Stimulated activated CD4-positive, alpha-beta T cell treated with anti-CD3 and anti-CD28 coated beads, Interleukin-1b, Interleukin-23, amount 100 ng/mL, for 1 hour (primary cell): ENCODE measurements at places on chromosomes 6 and 20.

GRCh38 chr20:25543068-25543467 lies 42.3 kb downstream of the NINL start:
- DNase-seq: no peak

- DNase-seq: no peak
Measured at GRCh38 chr20:6348908-6349307, 226.1 kb upstream of the FERMT1 start.

- no peak for DNase-seq
Measured at GRCh38 chr6:42484261-42484660, 32.5 kb upstream of the TRERF1 start.

GRCh38 chr6:17621003-17621402 lies 20.9 kb downstream of the FAM8A1 start:
- DNase-seq: no peak

DNA sequence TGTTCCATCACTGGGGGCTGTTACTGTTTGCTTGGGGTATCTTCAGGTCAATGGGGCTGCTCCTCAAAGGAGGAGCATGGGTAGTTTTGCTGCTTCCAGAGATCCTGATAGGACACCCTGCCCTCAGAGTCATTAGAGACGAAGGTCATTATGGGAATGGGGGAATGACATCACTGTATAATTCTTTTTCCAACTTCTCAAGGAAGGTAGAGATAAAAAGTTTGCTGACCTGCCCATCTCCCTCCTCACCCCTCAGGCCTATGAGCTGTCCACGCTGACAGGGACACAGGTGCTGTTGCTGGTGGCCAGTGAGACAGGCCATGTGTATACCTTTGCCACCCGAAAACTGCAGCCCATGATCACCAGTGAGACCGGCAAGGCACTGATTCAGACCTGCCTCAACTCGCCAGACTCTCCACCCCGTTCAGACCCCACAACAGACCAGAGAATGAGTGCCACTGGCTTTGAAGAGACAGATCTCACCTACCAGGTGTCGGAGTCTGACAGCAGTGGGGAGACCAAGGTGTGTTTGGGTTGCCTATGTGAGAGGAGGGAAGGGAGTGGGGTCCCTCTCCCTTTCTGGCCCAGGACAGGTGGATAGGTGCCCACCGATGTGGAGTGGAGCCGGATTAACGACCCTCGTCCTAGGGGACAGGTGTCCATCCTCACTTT lies 2.7 kb downstream of the SRF start:
- DNase-seq: no peak

DNA sequence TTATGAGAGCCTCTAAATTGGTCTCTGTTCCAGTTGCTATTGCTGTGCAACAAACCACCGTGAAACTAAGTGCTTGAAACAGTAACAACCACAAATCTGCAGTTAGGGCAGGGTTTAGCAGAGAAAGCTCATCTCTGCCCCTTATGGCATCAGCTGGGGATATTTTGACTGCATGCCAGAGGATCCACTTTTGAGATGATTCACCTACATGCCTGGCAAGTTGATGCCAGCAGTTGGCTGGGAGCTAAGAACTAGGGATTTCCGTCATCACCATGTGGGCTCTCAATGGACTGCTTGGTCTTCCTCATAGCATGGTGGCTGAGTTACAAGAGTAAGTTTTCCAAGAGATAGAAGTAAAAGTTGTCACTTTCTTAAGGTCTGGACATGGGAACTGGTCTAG lies 35.1 kb downstream of the PLCB4 start:
- DNase-seq: no peak

- DNase-seq: no peak
Measured at GRCh38 chr6:138227316-138227781, 9.1 kb upstream of the PBOV1 start.

- no peak for DNase-seq
Measured at GRCh38 chr20:1806456-1806855, 88.8 kb upstream of the SIRPA start.

GRCh38 chr6:56961151-56961550 lies 6.2 kb downstream of the BEND6 start:
- no peak for DNase-seq

DNA sequence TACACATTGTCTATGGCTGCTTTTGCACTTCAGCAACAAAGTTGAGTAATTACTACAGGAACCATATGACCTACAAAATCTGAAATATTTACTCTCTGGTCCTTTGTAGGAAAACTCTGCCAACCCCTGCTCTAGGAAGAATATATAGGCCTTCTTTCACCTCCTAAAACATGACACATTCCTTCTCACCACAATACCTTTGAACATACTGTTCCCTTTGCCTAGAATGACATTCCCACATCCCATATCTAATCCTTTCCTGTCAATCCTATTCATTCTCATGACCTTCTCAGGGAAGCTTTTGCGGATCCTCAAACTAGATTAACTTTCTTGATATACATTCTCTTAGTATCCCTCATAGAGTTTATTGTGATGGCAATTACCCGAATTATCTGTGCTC lies 18.0 kb upstream of the NCOA6 start:
- DNase-seq: no peak
